ENCODE measurements at places on chromosomes 1 and 21.
A peak's percentile ranks its signal among the peaks of the same experiment; 100 is the strongest.

DNA sequence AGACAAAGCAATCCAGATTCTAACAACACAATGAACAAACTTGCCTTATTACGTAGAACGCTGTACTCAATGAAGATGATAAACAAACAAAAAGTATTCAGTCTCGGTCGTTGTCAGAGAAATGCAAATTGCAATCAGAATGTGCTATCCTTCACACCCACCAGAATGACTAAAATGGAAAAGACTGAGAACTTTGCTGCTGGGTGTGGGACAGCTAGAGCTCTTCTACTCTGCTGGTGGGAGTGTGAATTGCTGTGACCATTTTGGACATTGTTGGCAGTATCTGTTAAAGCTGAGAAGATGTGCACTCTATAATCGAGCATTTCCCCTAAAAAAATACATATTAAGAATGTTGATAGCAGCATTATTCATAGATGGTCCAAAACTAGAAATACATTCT, 111.4 kb downstream of the PEX14 start:
- no peak for DNase-seq

- DNase-seq = no peak
Observed at GRCh38 chr1:24206083-24206464, 19.0 kb upstream of the IFNLR1 start.

DNA sequence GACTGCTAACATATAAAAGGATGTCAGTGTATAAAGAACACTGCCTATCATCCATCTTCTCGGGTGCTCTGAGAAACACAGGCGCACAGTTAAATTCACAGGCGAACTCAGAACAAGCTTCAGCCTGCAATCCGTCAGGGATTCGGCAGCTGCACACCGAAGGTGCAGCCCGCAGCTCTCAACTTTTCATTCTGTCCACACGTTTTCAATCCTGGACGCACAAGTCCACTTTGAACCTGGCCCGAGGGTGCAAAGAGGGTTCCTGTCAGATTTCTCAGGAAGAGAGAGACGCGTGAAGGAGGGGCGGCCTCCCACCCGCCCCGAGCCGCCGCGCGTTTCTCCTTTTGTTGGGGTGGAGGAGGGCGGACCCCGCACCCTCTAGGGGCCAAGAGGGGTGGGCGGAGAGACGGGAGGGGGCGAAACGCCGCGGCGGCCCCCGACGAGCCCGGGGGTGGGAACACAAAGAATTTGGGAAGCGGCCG, 724 bp downstream of the DOCK7 start:
- peak; percentile 47 for DNase-seq

DNA sequence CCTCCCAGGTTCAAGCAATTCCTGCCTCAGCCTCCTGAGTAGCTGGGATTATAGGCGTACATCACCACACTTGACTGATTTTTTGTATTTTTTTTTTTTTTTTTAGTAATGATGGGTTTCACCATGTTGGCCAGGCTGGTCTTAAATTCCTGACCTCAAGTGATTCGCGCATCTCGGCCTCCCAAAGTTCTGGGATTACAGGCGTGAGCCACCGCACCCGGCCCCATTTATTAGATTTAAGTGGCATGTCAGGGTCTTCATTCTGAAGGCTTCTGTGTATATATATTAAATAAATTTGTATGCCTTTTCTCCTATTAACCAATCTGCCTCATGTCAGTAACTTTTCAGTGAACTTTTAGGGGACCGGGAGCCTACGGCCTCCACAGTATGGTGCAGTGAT, 6.0 kb upstream of the CLIC4 start:
- DNase-seq = no peak

- no peak for DNase-seq
Observed at GRCh38 chr1:33985656-33986055, 121.8 kb downstream of the HMGB4 start.

GRCh38 chr1:171868217-171868803, 27.0 kb downstream of the DNM3 start:
- no peak for DNase-seq

GRCh38 chr1:2279210-2279639, 51.1 kb downstream of the SKI start:
- DNase-seq = no peak

DNA sequence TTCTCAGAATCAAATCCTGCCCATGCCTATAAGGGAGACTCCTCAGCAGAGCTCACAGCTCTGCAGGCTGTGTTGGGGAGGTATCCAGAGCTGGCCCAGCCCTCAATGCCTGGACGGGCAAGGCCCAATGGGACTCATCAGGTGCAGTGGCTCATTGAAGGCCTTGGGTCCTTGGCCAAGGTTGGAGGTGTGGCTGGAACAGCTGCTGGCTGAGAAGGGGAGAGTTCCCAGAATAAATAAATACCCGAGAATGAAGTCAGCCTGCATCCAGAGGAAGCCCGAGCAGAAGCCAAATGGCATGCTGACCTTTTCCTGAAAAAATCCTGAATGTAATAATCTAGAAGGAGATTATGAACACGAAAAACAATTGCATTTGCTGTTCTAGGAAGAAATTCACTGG, 25.2 kb upstream of the IKBKE start:
- DNase-seq = no peak
